Left lung (tissue), 14 donors: ENCODE measurements at places on chromosomes 7 and 10.
A peak's percentile ranks its signal among the peaks of the same experiment; 100 is the strongest.

DNA sequence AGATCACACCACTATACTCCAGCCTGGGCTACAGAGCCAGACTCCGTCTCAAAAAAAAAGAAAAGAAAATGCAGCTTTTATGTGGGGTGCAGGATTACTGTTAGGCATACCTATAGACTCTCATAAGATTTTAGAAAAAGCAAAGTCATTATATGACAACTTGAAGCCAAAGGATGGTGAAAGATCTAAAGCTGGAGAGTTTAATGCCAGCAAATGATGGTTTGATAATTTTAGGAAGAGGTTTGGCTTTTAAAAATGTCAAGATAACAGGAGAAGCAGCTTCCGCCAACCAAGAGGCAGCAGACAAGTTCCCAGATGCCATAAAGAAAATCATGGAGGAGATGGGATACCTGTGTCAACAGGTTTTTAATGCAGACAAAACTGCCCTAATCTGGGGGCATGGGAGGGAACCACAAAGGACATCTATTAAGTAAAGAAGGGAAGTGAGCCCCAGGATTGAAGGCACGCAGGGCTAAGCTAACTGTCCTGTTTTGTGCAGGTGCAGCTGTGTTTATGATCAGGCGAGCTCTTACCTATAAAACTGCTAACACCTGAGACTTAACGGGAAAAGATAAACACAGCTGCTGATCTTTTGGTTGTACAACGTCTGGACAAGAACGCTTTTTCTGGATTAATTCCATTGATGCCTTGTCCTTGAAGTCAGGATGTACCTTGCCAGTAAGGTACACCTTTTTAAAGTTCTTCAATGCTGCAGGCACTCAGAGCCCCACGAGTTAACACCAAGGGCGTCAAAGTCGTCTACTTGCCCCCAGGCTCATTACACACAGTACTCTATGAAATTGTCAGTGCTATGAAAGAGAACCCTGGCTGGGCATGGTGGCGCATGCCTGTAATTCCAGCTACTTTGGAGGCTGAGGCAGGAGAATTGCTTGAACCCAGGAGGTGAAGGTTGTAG lies 10.5 kb upstream of the ANKRD61 start:
- H3K27me3 ChIP-seq = no peaks in the 10 kb centered on the region
- H3K4me3 ChIP-seq = no peak overlapping the region
- no peak for DNase-seq
- no peak overlapping the region for H3K27ac ChIP-seq
- H3K36me3 ChIP-seq = peaks cover 99% of the 10 kb centered on the region

DNA sequence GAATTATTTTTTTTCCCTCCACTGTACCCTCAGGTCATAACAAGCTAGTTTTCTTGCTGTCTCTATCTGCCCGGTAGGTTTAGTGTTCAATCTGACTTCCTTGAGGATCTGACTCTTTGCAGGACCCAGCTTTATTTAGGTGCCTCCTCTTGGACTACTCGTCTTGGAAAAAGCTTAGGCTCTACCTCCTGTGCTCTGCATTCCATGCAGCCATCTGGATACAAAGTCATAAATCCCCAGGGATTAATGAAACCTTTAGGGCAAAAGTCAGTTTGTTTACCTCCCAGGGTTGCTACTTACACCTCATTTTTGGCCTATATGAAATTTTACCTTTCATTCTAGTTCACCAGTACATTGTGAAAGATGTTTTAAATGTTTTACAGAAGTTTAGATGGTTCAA lies 8.0 kb downstream of the STAG3 start:
- H3K27ac ChIP-seq = no peak overlapping the region
- H3K27me3 ChIP-seq = no peaks in the 10 kb centered on the region
- H3K36me3 ChIP-seq = no peaks in the 10 kb centered on the region
- no peak for DNase-seq
- peaks cover 8% of the 10 kb centered on the region for H3K4me1 ChIP-seq

DNA sequence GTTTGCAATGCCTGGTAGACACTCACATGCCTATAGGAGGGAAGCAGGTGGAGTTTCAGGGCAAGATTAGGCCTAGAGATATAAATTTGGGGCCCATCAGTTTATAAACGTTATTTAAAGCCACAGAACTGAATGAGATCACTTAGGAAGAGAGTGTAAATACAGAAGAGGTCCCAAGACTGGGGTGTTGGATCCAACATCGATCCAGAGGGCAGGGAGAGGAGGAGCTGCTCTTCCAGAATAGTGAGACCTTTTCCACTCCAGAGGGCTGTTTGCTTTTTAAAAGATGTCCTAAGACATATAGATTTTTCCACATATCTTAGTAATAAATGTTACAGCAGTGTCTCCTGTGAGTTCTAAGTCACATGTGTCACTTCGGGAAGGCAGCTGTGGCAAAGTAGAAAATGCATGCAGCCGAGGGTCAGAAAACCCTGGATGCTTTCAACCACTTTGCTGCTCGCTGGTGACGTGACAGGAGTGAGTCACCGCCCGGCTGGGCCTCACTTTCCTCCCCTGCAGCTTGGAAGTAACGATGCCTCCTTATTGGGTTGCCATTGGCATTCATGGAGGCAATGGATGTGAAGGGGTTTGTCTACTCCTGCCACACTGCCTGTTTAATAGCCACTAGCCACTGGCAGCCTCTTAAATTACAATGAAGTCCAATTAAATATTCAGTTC lies 95.4 kb downstream of the TRIL start:
- H3K36me3 ChIP-seq = no peaks in the 10 kb centered on the region
- DNase-seq = peak; percentile 40
- no peaks in the 10 kb centered on the region for H3K27me3 ChIP-seq
- no peak overlapping the region for H3K27ac ChIP-seq
- no peaks in the 10 kb centered on the region for H3K4me1 ChIP-seq

DNA sequence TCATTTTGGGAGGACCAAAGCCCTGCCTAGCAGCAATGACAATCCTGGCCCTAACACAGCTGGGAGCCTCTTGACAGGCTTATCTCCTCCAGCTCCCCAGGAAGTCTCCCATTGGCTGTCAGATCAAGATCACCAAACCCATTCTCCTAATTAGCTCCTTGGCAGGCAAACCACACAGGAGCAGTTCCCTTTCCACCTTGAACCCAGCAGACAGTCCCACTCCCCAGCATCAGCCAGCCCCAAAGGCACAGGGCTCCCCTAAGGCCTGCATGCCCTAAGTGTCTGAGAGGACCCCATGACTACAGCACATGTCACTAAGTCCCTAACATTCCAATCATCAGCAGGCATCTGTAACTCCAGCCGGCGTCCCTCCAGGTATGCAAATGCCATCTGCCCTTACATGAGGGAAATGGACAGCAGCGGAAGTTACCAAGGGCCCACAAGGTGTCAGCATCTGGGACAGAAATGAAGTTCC lies 348.5 kb downstream of the KCNMA1 start:
- H3K27ac ChIP-seq = no peak overlapping the region
- peaks cover 14% of the 10 kb centered on the region for H3K27me3 ChIP-seq
- no peak overlapping the region for H3K4me3 ChIP-seq
- no peaks in the 10 kb centered on the region for H3K4me1 ChIP-seq
- H3K36me3 ChIP-seq = no peaks in the 10 kb centered on the region

GRCh38 chr7:79930604-79931003 lies 204.0 kb upstream of the GNAI1 start:
- no peaks in the 10 kb centered on the region for H3K27me3 ChIP-seq
- DNase-seq = no peak
- H3K4me1 ChIP-seq = no peaks in the 10 kb centered on the region
- no peak overlapping the region for H3K27ac ChIP-seq

DNA sequence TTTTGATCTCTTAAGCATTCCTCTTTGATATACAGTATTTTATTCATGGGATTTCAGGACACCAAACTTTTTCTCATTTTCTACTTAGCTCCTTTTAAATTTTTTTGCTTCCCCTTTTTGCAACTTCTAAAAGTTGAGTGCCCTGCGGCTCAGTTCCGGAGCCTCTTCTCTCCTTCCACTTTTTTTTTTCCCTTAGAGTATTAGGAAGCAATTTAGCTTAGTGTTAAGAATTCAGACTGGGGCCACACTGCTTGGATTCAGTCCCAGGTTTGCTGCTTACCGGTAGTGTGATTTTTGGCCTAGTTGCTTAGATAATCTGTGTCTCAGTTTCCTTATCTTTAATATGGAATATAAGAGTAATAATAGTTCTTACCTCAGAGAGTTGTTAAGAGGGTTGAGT lies 3.4 kb downstream of the STAM start:
- H3K4me3 ChIP-seq = no peak overlapping the region
- H3K27me3 ChIP-seq = no peaks in the 10 kb centered on the region
- peak overlapping the region; percentile 96 for H3K27ac ChIP-seq
- no peak for DNase-seq
- H3K4me1 ChIP-seq = peaks cover 73% of the 10 kb centered on the region

- no peaks in the 10 kb centered on the region for H3K36me3 ChIP-seq
- H3K4me1 ChIP-seq = no peaks in the 10 kb centered on the region
- H3K4me3 ChIP-seq = no peak overlapping the region
- no peaks in the 10 kb centered on the region for H3K27me3 ChIP-seq
- no peak overlapping the region for H3K27ac ChIP-seq
- DNase-seq = no peak
Observed at GRCh38 chr7:32677593-32677992, 182.3 kb downstream of the AVL9 start.

DNA sequence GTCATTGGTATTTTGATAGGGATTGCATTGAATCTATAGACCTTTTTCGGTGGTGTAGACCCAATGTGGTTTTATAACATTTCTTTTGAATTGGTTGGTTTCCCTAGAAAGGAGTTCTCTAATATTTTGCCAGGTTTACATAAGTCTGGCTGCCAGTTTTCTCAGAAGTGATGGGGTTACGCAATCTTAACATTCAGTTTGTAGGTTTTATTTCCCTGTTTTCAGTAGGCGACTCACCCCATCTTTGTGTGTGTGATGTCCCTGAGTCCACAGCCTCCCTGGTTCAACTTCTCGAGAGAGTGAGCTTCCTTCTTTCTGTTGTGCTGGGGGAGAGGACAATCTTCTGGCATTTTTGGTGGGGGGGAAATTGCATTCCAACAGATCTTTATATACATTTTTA lies 9.6 kb upstream of the KIF5B start:
- no peaks in the 10 kb centered on the region for H3K27me3 ChIP-seq
- H3K36me3 ChIP-seq = no peaks in the 10 kb centered on the region
- peaks cover 12% of the 10 kb centered on the region for H3K4me1 ChIP-seq
- no peak overlapping the region for H3K27ac ChIP-seq
- no peak overlapping the region for H3K4me3 ChIP-seq

DNA sequence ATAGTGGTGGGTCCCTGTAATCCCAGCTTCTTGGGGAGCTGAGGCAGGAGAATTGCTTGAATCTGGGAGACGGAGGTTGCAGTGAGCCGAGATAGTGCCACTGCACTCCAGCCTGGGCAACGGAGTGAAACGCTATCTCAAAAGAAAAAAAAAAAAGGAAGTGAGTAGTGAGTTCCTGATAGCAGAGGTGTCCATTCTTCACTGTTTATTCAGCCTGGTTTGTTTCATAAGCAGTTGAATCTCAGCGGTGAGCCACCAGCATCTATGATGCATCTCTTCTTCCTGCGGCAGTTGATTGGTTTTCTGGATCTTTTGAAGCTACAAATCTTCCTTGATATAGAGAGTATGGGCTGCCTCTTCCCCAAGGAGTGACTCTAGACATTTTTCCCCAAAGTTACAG lies 316.1 kb upstream of the MTPN start:
- H3K36me3 ChIP-seq = no peaks in the 10 kb centered on the region
- H3K27ac ChIP-seq = no peak overlapping the region
- H3K27me3 ChIP-seq = no peaks in the 10 kb centered on the region
- H3K4me1 ChIP-seq = no peaks in the 10 kb centered on the region
- no peak overlapping the region for H3K4me3 ChIP-seq
- no peak for DNase-seq

DNA sequence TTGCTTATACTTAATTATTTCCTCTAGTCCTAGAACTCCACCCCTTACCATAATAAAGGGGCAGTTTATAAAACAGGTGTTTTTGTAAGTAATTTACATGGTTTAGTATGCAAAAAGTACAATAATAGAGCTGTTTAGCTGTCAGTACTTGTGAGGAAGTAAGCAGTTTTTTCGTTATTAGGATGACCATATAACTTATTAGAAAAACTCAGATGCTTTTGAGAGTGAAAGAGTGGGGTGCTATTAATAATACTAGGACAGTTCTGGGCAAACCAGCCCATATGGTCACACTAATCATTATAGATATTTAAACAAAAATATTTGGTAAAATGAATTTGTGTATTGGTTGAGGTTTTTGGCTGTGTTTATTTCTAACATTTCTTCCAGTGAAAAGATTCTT lies 201.9 kb upstream of the KAT6B start:
- no peak overlapping the region for H3K4me3 ChIP-seq
- no peak for DNase-seq
- no peaks in the 10 kb centered on the region for H3K27me3 ChIP-seq
- H3K4me1 ChIP-seq = no peaks in the 10 kb centered on the region

DNA sequence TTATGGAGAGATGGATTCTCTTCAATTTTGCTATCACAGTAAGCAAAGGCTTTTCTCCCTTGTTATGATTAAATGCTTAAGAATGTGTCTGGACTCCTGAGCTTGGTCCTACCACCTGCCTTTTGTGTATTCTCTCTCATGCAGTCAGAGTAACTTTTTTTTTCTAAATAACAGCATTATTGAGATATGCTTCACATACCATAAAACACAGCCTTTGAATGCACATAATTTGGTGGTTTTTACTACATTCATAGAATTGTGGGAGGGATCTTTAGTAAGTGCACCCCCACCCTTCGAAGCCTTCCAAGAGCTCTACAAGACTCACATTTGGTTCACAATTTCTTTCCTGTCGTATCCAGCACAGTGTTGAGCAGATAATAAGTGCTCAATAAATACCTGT lies 175.5 kb downstream of the ADAM12 start:
- H3K4me1 ChIP-seq = no peaks in the 10 kb centered on the region
- H3K27ac ChIP-seq = no peak overlapping the region
- no peak overlapping the region for H3K4me3 ChIP-seq
- no peaks in the 10 kb centered on the region for H3K36me3 ChIP-seq
- no peak for DNase-seq
- H3K27me3 ChIP-seq = peaks cover 12% of the 10 kb centered on the region

DNA sequence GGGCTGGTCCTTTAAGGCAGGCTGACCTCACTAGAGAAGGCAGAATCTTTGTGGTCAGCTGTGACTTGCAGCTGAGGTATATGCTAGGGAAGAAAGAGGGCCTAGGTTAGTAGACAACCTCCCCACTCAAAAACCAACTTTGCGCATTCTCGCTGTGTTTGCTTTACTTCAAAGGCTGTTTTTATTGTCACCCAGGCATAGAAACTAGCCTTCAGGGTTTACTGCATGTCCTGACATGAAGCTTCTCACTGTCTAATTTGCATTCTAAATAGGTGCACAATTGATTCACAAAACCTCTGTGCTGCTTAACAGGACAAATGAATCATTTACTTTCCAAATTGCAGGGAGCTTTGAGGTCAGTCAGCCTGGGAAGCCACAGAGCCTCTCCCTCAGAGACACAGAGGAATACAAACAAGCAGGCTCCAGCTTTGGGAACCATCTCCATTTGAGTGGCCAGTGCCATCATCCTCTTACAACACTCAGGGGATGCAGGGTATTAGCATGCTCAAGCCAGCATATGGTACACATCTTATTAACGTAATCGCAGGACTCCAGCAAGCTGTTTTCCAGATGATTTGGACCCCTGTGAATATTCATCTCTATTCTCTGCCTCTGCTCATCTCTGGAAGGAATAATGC lies 596.4 kb upstream of the GHITM start:
- H3K4me3 ChIP-seq = no peak overlapping the region
- H3K27me3 ChIP-seq = no peaks in the 10 kb centered on the region
- H3K4me1 ChIP-seq = no peaks in the 10 kb centered on the region
- peak; percentile 20 for DNase-seq
